ENCODE measurements at places on chromosomes 12 and 14.
A peak's percentile ranks its signal among the peaks of the same experiment; 100 is the strongest.

GRCh38 chr12:41264281-41264680 lies 76.2 kb downstream of the PDZRN4 start:
- peak; percentile 26 for DNase-seq

DNA sequence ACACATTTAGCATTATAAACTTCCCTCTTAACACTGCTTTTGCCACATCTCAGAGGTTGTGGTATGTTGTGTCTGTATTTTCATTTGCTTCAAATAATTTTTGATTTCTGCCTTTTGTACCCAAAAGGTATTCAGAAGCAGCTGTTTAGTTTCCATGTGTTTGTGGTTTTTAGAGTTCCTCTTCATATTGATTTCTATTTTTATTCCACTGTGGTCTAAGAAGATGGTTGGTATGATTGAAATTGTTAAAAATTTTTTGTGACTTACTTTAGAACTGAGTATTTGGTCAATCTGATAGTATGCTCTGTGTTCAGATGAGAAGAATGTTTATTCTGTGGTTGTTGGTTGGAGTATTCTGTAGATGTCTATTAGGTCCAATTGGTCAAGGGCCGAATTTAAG lies 76.4 kb downstream of the IFNG-AS1 start:
- DNase-seq = no peak

GRCh38 chr12:42854826-42855225 lies 265.3 kb upstream of the PRICKLE1 start:
- DNase-seq = no peak

- peak; percentile 30 for DNase-seq
Observed at GRCh38 chr12:31832740-31833729, 104.2 kb upstream of the AMN1 start.

DNA sequence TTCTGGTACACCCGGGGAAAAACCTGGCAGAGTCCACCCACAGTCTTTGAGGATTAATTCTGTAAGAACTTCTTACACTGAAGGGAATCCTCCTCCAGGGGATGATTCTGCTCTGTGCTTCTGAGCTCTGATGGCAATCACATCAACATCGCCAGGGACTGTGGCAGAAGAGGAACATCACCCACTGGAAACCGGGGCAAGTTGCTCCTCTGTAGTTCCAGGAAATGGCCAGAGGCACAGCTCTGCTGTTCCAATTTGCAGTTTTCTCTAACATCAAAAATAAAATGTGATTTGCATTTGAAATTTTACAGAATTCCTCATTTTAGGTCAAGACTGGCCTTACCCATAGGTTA lies 207.6 kb downstream of the DAD1 start:
- no peak for DNase-seq

GRCh38 chr12:84554199-84554723 lies 358.3 kb downstream of the SLC6A15 start:
- DNase-seq = no peak

DNA sequence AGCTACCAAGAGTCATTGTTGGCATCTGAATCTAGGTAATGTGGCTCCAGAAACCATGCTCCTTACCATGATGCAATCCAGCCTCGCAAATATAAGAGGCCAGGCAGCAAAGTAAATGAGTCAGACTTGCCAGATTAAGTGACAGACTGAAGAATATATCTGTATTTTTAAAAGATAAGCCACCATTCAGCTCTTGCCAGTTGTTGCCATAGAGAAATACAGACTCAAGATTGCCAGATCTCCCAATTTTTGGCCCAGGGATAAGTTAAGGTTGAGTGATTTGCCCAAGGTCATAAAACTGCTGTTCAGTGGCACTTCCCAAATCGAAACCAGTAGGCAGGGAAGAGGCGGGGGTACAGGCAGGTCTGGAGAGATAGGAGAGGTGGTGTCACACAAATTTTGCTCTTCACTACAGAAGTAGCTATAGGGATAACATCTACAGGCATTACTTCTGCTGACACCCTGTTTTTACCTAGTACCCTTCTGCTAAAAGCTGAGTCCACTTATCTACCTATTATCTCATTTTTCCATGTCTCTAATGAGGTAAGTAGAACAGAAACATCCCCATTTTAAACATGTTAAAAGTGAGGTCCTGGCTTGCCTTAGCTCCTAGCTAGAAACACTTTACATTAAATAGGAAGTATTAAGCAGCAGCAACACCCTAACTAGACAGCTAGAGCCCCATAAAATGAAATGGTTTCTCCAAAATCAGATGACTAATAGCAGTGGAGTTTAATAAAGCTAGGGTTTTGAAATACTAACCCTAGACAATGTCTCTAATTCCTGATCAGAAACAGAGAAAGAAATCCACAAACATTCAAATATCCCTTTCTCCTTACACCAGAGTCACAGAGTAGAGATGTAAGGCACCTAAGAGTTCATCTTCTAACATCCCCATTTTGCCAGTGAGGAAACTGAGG lies 19.5 kb downstream of the DCAF5 start:
- DNase-seq = no peak

Measured in NAMALWA (cell line).